ENCODE measurements at places on chromosomes 5 and 9. TPM values are rescaled to one million over a fixed set of nuclear protein-coding genes. Genes with fewer than 3 reads are reported as not detected.

The ORM2 gene
- not detected for total RNA-seq

The UNC5A gene
- not detected for total RNA-seq

The PDE8B gene
- total RNA-seq, result 7.1 TPM

GRCh38 chr9:125763394-125763801 lies 16.2 kb downstream of the PBX3 start:
- DNase-seq, result no peak
- no peak overlapping the region for H3K27ac ChIP-seq
- H3K4me1 ChIP-seq, result peaks cover 50% of the 10 kb centered on the region
- H3K36me3 ChIP-seq, result no peaks in the 10 kb centered on the region
- H3K27me3 ChIP-seq, result no peaks in the 10 kb centered on the region

GRCh38 chr5:53430618-53431252 lies 49.7 kb upstream of the FST start:
- no peak for DNase-seq
- H3K4me1 ChIP-seq, result no peaks in the 10 kb centered on the region
- H3K27me3 ChIP-seq, result no peaks in the 10 kb centered on the region
- H3K27ac ChIP-seq, result no peak overlapping the region

- no peaks in the 10 kb centered on the region for H3K27me3 ChIP-seq
- DNase-seq, result no peak
- no peaks in the 10 kb centered on the region for H3K36me3 ChIP-seq
- no peaks in the 10 kb centered on the region for H3K4me1 ChIP-seq
- no peak overlapping the region for H3K4me3 ChIP-seq
These were observed 110.3 kb upstream of the IQGAP2 start for GRCh38 chr5:76292620-76293322.

- H3K27me3 ChIP-seq, result no peaks in the 10 kb centered on the region
- H3K4me1 ChIP-seq, result peaks cover 64% of the 10 kb centered on the region
- H3K27ac ChIP-seq, result peak overlapping the region; percentile 85
- no peaks in the 10 kb centered on the region for H3K36me3 ChIP-seq
- no peak overlapping the region for H3K4me3 ChIP-seq
- no peak for DNase-seq
These were observed 4.4 kb downstream of the IL33 start for GRCh38 chr9:6219981-6220380.

The NDST1 gene
- total RNA-seq, result 91.8 TPM

DNA sequence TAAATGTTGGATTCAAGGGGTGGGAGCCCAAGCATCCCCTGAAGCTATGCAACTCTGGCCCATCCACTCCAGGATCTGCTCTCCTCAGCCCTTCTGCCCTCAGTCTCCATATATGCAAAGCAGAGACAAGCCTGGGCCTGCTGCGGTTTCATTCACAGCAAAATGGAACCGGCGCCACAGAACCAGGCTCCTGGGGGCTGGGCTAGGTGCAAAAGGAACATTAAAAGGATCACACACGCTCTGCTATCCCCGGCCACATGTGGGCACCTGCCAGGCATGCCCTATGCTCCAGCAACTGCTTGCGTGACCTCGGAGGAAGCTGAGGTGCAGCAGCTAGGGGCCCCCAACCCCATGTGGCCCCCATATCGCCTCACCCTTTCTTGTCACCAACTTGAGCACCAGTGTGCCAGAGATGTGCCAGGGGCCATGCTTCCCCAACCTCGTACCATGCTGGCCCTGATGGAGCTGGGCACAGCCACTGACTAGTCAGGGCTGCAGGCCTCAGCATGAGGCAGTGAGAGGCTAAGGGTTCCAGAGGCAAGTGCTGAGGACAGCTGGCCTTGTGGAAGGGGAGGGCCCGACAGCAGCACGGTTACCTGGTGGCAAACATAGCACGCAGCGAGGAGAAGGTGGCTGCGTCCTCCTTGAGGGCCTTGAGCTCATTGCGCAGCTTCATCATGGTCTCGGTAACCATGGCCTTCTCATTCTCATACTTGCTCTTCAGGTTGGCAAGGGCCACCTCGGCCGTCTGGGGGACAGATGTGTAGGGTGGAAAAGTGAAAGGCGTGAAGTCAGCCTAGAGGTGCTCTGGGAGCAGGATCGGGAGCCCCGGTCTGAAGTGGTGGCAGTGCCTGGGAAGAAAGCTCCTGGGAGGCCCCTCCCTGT lies 47.2 kb downstream of the BICD2 start:
- DNase-seq, result no peak
- peaks cover 90% of the 10 kb centered on the region for H3K36me3 ChIP-seq
- H3K27ac ChIP-seq, result no peak overlapping the region
- no peaks in the 10 kb centered on the region for H3K27me3 ChIP-seq

DNA sequence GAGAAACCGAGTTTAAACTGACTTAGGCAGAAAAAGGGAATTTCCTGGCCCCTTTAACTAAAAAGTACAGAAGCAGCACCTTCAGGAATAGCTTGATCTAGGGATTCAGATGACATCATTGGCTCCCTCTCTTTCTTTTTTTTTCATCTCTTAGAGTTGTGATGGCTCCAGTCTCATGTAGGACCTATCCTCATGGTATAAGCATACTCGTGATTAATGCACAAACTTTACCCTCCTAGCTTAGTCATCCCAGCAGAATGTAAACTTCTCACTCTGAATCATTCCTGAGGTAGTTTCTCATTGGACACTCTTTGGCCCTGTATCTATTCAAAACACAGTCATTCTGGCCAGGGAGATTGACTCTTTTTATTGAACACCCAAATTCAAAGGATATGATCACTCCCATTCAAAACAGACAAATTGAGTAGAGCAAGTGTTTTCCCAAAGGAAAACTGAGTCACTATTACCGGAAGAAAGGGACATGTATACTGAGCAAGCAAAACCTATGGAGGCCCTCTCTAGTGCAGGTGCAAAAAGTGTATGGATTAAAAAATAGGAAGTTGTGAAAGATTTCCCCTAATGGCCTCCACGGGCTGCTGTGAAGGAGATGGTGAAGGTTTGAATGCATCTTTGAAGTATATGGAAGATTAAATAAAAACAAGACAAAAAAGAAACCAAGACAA lies 27.6 kb upstream of the SMIM23 start:
- no peaks in the 10 kb centered on the region for H3K36me3 ChIP-seq
- H3K4me3 ChIP-seq, result no peak overlapping the region
- H3K27me3 ChIP-seq, result no peaks in the 10 kb centered on the region
- H3K4me1 ChIP-seq, result no peaks in the 10 kb centered on the region
- DNase-seq, result no peak
